NCI-H2081 (cell line): ENCODE measurements at places on chromosomes 7 and 10.

- peak; percentile 55 for DNase-seq
Observed at GRCh38 chr7:73768641-73769480, 1.2 kb downstream of the CLDN3 start.

DNA sequence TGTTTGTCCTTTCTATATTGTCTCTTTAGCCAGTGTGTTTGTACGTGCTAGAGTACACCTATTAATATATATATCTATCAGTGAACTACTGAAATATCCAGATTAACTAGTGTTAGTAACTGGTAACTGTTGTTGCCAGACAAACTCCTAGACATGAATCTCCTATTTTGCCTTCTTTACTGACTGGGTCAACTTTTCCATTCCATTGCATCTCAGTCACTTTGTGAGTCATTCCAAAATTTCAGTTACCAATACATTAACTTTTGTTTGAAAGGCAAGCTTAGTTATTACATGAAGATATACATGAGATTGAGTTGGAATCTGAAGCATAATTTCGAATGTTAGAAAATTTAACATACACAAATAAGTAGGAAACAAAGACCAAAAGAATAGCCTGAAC, 51.4 kb downstream of the BTAF1 start:
- DNase-seq = no peak

DNA sequence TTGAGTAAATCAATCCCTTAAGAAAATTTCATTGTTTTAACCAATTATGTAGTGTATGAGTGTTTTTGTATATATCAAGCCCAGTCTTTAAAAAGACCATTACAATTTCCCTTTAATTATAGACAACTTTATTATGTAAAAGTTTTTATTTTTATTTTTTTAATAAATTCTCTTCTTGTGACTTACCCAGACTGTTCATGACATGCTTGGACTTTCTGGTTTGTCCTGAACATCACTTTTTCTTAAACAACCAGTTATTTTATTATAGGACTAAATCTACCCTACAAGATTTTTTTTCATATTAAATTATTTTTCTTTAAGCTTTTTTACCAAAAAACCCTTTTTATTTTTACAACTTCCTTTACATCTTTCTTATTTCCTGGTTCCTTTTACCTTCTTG, 410.4 kb downstream of the ATRNL1 start:
- no peak for DNase-seq

- DNase-seq = no peak
Observed at GRCh38 chr10:132891368-132891767, 51.0 kb downstream of the CFAP46 start.

DNA sequence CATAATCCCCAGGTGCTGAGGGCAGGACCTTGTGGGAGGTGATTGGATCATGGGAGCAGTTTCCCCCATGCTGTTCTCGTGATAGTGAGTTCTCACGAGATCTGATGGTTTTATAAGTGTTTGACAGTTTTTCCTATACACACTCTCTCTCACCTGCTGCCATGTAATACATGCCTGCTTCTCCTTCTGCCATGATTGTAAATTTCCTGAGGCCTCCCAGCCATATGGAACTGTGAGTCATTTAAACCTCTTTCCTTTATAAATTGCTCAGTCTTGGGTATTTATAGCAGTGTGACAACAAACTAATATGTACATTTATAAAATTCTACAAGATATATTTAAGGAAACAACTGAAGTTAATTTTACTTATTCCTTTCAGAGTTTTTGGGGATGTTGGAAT, 170.8 kb upstream of the BET1 start:
- no peak for DNase-seq

DNA sequence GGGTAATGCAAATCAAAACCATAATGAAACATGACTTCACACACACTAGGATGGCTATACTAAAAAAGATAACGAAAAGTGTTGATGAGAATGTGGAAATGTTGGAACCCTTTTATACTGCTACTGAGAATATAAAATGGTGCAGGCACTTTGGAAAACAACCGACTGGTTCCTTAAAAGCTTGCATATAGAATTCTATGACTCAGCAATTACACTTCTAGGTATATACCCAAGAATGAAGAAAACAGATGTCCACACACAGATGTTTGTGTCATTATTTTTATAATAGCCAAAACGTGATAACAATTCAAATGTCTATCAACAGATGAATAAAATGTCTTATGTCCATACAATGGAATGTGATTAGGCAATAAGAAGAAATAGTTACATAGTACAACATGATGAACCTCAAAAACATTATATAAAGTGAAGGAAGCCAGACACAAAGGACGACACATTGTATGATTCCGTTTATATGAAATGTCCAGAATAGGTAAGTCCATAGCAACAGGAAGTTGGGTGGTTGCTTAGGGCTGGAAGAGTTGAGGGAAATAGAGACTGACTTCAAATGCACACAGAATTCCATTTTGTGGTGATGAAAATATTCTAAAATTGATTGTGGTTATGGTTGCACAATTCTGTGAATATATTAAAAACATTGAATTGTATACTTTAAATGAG, 148.3 kb upstream of the PHYHIPL start:
- DNase-seq = no peak

GRCh38 chr7:15557186-15557585, 4.6 kb downstream of the AGMO start:
- DNase-seq = peak; percentile 21

GRCh38 chr10:71334221-71334791, 15.2 kb downstream of the SLC29A3 start:
- no peak for DNase-seq

GRCh38 chr7:2205036-2205780, 27.5 kb downstream of the MAD1L1 start:
- no peak for DNase-seq

GRCh38 chr10:11521860-11522259, 89.6 kb downstream of the USP6NL start:
- no peak for DNase-seq

GRCh38 chr10:75102830-75103673, 8.4 kb upstream of the SAMD8 start:
- no peak for DNase-seq

- DNase-seq = no peak
Observed at GRCh38 chr10:10872035-10872673, 145.5 kb upstream of the CELF2 start.

GRCh38 chr7:67392596-67393438, 396.2 kb downstream of the TYW1 start:
- DNase-seq = no peak

DNA sequence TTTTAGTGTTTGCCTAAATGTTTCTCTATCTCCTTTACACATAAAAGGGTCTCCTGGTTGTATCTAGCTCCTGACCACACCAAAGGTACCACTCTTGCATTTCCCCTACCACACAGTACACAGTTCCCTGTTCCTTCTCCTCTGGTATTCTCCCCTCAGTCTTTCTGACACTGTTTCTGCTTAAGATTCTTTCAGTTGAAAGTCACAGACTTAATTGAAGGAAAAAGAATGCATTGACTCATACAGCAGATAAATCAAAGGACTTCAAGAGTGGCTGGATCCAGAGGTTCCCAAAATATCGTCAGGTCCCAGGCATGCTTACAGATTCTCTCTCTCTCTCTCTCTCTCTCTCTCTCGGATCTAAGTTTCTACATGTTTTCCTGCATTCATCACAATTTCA, 185.6 kb upstream of the LRGUK start:
- DNase-seq = no peak

DNA sequence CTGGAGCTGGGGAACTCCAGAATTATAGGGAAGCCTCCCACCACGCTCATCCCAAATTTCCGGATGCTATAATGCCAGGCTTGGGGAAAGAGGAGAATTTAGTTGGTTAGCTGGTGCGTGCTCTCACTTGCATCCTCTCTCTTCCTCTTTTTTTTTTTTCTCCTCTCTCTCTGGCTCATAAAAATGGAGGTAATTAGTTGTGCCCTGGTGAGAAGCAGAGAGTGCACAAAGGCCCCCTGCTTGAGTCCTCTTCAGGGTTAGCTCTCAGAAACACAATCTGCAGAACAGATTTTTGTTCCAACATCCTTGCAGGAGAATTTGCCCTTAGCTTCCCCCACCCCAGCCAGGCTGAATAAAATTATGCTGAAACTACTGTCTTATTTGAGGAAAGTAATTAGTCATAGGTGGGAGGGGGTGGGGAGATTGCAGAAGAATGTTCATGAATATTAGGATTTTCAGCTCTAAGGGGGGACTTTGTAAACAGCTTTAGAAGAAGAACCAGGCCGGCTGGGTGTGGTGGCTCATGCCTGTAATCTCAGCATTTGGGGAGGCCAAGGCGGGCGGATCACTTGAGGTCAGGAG, 7.6 kb downstream of the SERPINE1 start:
- peak; percentile 12 for DNase-seq

DNA sequence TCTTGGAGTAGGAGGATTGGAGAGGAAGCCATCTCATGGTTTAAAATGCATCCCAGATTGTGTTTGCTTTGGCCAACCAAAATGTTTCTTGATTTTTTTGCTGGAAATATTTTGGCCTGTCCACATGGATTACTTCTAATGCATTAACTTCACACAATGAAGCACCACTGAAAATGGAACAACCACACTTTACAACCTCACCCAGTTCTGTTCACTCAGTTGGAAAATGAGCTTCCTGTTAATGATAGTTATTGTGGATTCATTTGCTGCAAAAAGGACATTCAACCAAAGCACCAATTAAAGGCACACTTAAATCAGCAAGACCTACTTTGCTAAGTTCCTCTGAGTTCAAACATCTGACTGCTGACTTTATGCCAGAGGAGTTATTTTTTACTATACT, 11.3 kb upstream of the A1CF start:
- DNase-seq = peak; percentile 29

- DNase-seq = no peak
Observed at GRCh38 chr10:28160866-28161405, 141.9 kb downstream of the MPP7 start.

DNA sequence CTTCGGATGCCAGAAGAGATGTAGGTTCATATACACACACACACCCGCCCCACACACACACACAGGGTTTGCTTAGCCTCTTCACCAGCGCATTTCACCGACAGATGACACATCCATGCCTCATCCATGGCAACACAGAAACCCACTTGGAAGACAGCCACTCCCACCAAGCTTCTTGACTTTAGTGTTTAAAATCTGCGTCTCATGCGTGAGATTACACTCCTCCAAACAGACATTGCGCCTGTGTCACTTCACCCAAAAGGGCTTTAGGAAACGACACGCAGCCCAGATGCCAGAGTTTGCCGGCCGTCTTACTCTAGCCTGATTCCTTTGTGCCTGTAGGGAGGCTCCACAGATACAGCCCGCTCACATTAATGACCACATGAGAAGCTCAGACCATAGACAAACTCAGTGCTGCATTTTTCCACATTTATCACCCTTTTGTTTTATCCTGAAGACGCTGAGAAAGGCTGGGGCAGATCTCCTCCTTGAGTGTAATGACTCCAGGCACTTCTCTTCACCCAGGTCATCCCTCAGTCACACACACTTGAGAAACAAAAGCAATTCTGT, 73.8 kb downstream of the DIP2C start:
- DNase-seq = no peak

- no peak for DNase-seq
Observed at GRCh38 chr10:52464368-52465124, 150.5 kb downstream of the DKK1 start.

DNA sequence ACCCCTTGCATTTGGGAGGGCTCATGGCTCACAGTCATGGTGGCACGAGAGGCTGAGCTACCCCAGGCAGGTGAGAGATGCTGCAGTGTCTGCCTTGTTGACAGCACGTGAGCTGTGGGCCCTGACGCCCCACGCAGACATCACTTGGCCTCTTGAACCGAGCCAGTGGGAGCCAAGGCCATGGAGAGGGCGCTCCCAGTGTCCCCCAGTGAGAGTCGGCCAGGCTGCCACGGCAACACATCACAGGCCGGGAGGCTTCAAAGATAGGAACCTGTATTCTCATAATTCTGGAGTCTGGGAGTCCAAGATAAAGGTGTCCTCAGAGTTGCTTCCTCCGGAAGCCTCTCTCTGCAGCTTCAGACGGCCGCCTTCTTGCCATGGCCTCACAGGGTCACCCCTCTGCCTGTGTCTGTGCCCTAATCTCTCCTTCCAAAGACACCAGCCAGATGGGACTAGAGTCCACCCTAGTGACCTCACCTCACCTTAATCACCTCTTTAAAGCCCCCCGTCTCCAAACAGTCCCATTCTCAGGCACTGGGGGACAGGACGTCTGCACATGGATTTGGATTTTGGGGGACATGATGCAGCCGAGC, 119.6 kb downstream of the KLF6 start:
- DNase-seq = no peak

DNA sequence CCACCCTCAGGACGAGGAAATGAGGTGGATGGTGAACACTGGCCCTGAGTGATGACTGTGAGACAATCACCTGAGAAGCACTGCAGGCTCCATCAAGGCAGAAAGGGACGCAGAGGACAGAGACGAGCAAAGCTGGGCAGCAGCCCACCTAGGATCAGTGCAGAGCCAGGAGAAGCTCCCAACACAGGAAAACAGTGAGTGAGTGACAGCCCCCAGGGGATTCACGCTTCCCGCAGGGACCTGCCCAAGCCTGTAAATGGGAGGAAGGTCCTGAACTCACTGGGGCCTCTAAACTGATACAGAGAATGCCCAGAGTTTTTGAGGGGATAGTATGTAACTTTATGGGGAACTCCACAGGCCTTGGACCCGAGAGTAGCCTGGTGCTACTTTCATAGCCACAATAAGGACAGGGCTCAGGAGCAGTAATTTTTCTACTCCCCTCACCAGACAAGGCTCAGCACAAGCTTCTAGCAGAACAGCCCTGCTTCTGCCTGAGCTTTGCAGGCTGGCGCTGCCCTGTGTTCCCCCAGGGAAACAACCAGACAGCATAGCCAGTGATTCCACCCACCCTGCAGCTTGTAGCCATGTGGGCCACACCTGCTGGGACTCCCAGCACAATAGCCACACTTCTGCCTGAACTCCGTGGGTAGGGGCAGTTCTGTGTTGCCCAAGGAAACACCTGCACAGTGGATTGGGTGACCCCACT, 708.4 kb downstream of the POM121L12 start:
- DNase-seq = no peak

- no peak for DNase-seq
Observed at GRCh38 chr7:97012365-97013133, 7.2 kb downstream of the DLX6 start.

- DNase-seq = no peak
Observed at GRCh38 chr7:117997862-117998825, 124.9 kb upstream of the CTTNBP2 start.

GRCh38 chr10:113585949-113586348, 33.1 kb downstream of the HABP2 start:
- DNase-seq = no peak

GRCh38 chr10:78173360-78174015, 139.8 kb downstream of the RPS24 start:
- no peak for DNase-seq

DNA sequence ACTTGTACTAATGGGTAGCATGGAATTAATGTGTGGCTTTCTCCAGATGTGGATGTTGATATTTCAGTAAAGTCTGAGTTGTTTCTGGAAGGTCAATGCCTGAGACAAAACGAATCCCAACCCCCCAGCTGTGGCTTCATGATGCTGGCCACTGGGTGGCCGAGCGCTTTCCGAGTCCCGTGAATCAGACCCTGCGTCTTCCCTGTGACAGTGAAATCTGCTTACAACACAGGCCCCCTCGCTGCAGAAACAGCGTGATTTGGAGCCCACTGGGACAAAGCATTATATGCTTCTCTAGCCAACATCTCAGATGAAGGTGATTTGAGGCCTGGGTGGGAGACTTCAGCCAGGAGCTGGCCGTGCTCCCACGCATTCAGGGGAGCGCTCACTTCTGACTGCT, 124.7 kb downstream of the WDR37 start:
- DNase-seq = no peak
